ENCODE measurements at places on chromosomes 5 and 9.

DNA sequence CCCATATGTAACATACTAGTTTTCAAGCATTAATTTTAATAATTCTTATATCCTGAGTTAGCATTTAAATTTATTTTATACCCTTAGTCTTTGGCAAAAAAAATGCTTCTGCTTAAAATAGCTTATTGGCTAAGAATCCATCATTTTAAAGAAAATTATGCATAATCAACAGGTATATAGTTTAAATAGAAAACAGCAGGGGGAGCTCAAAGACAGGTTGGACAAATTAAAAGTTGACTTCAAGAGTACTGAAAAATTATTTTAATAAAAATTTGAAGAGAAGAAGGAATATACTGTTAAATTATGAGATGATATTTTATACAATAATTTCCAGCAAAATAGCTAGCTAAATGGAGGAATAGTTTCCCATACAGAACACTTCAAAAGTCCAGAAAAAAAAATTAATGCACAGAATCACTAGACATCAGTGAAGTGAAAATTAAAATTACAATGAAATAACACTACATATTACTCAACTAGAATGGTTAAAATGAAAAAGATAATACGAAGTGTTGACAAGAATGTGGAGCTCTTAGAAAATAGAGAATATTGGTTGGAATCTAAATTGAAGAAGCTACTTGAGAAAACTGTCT lies 387.1 kb downstream of the PDE4D start:
- no peaks in the 10 kb centered on the region for H3K4me1 ChIP-seq
- no peak overlapping the region for H3K4me3 ChIP-seq
- H3K27ac ChIP-seq: no peak overlapping the region

DNA sequence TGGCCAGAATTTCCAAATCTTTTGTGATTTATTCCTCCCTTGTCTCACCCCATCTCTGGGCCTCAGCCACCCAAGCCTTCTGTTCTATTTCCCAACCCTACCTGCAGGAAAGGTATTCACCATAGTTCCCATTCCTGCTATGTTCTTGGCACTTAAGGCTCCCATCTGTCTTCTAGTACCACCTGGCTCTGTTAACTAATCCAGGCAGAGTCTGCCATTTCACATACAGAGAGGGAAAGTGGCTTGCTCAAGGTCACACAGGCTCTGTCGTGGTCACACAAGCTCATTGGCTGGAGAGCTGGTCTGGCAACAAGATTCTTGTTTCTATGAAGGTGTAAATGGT lies 35.2 kb downstream of the COL27A1 start:
- peaks cover 50% of the 10 kb centered on the region for H3K36me3 ChIP-seq
- H3K27ac ChIP-seq: no peak overlapping the region
- DNase-seq: no peak
- no peak overlapping the region for H3K4me3 ChIP-seq

DNA sequence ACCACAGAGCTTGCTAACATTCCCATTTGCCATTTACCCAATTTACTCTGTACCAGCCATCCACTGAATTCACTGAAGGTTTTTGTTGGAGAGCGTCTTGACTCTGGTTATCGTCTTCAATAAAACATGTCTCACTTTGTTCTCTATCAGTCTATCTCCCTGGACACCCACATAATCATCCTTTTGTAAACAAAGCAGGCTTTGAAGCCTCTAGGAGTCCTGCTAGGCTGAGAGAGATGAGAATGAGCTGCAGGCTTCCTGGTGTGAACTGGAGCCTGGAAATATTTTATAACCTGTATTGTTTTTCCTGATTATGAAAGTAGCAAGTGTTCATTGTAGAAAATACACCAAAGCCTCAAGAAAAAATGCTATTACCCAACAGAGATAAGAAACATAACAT lies 140.6 kb upstream of the ZNF366 start:
- no peak for DNase-seq
- H3K36me3 ChIP-seq: no peaks in the 10 kb centered on the region

GRCh38 chr5:67538855-67539506 lies 342.4 kb upstream of the CD180 start:
- no peak overlapping the region for H3K27ac ChIP-seq
- no peaks in the 10 kb centered on the region for H3K36me3 ChIP-seq
- H3K27me3 ChIP-seq: no peaks in the 10 kb centered on the region
- no peak overlapping the region for H3K4me3 ChIP-seq
- DNase-seq: no peak

DNA sequence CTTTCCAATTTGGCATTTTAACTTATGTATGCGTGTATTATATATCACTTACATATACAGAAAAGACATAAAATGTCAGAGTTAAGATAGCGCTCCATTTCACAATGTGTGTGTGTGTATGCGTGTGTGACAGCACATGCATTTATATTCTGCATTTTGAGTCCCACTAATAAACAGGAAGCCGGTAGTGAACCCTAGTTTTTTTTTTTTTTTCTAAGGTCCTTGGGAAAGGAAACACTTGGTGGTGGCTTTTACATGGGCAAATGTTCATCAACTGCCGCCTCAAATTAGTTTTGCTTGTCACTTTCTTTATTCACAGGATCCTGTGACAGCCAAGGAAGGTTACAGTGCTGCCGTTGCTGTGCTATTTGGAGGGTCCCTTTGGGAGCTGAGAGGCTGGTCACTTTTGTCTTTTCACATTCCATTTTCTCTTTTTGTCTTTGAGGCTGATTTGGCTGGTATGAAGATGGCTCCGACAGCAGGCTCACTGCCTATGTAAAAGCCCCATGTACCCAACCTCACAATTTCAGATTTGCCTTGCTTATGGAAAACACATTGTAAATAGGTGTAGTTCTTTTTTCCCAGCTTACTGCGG lies 298.9 kb downstream of the CSNK1G3 start:
- H3K27ac ChIP-seq: no peak overlapping the region
- H3K4me3 ChIP-seq: no peak overlapping the region
- H3K36me3 ChIP-seq: no peaks in the 10 kb centered on the region
- no peak for DNase-seq

- H3K27ac ChIP-seq: no peak overlapping the region
- no peak overlapping the region for H3K4me3 ChIP-seq
- DNase-seq: peak; percentile 43
- no peaks in the 10 kb centered on the region for H3K36me3 ChIP-seq
- no peaks in the 10 kb centered on the region for H3K27me3 ChIP-seq
- H3K4me1 ChIP-seq: no peaks in the 10 kb centered on the region
Observed at GRCh38 chr5:148020257-148020988, 43.4 kb upstream of the SPINK5 start.

GRCh38 chr9:84145780-84146179 lies 165.2 kb downstream of the RMI1 start:
- H3K27me3 ChIP-seq: no peaks in the 10 kb centered on the region
- no peaks in the 10 kb centered on the region for H3K4me1 ChIP-seq
- no peaks in the 10 kb centered on the region for H3K36me3 ChIP-seq
- no peak overlapping the region for H3K4me3 ChIP-seq
- H3K27ac ChIP-seq: no peak overlapping the region

- H3K4me3 ChIP-seq: no peak overlapping the region
- H3K4me1 ChIP-seq: peaks cover 20% of the 10 kb centered on the region
- H3K27ac ChIP-seq: no peak overlapping the region
Observed at GRCh38 chr5:73302797-73303147, 129.8 kb downstream of the TMEM174 start.

GRCh38 chr5:5617024-5617423 lies 194.5 kb downstream of the ICE1 start:
- H3K4me3 ChIP-seq: no peak overlapping the region
- H3K27ac ChIP-seq: no peak overlapping the region
- no peaks in the 10 kb centered on the region for H3K36me3 ChIP-seq
- H3K27me3 ChIP-seq: no peaks in the 10 kb centered on the region
- H3K4me1 ChIP-seq: no peaks in the 10 kb centered on the region

DNA sequence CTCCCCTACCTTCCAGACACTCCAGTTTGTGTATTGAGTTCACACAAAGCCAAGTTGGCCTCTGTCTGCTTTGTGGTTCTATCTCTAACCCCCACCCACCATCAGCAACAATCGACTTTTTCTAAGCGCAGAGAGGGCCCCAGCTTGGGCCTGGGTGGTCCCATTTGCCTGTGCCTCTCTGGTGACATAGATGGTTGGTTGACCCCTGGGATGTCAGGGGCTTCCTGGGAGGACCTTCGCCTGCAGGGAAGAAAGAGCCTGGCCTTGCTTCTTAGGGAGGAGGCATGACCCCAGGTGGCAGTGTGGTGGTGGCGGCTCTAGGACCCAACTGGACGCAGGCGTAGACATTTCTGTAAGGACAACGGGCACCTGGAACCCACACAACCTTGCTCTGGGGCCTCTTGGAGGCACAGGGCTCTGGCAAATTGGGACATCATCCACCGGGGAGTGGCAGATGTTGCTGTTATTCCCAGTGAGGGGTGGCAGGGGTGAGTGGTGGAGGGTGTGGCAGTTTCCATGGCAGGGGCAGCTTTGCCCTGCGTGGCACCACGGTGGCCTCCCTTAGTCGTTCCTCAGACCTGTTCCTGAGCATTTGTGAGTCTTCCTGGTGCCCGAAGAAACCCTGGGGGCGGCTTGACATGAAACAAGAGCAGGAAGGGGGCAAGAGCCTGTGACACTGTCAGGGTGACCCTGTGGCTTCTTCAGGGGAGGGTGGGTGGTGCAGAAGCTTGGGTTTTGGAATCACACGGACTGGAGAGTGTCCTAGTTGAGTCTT lies 171.0 kb upstream of the IER5L start:
- no peak for DNase-seq
- peaks cover 12% of the 10 kb centered on the region for H3K4me1 ChIP-seq
- H3K4me3 ChIP-seq: no peak overlapping the region
- H3K36me3 ChIP-seq: no peaks in the 10 kb centered on the region
- no peaks in the 10 kb centered on the region for H3K27me3 ChIP-seq
- no peak overlapping the region for H3K27ac ChIP-seq

GRCh38 chr5:8751971-8752370 lies 793.9 kb downstream of the SEMA5A start:
- no peak overlapping the region for H3K4me3 ChIP-seq
- H3K36me3 ChIP-seq: no peaks in the 10 kb centered on the region
- no peaks in the 10 kb centered on the region for H3K27me3 ChIP-seq
- no peak for DNase-seq
- H3K4me1 ChIP-seq: no peaks in the 10 kb centered on the region
- H3K27ac ChIP-seq: no peak overlapping the region

- H3K27me3 ChIP-seq: no peaks in the 10 kb centered on the region
- no peaks in the 10 kb centered on the region for H3K4me1 ChIP-seq
- H3K27ac ChIP-seq: no peak overlapping the region
- DNase-seq: no peak
- H3K4me3 ChIP-seq: no peak overlapping the region
Observed at GRCh38 chr9:4375424-4376200, 75.7 kb upstream of the GLIS3 start.

DNA sequence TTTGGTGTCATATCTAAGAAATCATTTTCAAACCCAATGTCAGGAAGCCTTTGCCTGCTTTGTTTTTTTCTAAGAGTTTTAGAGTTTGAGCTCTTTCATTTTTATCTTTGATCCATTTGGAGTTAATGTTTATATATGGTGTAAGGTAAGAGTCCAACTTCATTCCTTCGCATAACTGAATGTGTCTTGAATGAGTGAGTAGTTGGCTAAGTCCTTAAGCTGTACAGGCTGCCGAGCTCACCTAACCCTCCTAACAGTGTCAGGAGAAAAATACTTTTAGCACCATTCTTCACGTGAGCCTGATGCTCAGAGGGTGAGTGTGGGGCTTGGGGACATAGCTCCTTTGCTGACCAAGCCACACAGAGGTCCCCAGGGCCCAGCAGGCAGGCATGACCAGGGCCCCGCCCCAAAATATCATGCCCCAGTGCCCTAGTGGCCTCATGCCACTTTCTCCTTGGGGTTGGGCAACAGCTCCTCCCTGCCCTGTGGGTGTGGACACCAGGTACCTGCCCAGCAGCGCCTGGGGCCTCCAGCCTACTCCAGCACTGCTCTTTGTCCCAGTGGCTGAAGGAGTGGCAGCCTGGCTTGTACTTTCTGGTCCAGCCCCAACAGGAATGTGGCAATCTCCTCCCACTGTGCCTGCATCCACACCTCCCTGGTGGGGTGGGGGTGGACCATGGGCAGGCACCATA lies 17.2 kb downstream of the PPARGC1B start:
- H3K27me3 ChIP-seq: no peaks in the 10 kb centered on the region
- peak; percentile 57 for DNase-seq
- no peaks in the 10 kb centered on the region for H3K36me3 ChIP-seq
- peaks cover 6% of the 10 kb centered on the region for H3K4me1 ChIP-seq
- peak overlapping the region; percentile 45 for H3K4me3 ChIP-seq

DNA sequence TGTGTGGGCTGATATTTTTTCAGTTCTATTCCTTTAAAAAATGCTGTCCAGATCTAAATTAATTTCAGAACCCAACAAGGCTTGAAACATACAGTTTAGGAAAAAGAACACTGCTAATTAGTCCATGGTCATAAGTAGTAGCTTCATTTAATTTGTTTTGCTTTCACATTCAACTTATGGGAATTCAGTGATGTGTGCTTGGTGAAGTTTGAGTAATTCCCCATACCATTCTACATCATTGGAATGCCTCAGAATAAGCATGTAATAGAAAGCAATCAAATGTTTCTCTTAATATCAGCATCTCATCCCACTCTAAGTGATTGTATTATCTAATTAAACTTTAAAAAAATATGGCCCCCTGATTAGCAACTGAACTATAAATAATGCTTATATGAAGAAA lies 2.7 kb downstream of the CNTLN start:
- DNase-seq: no peak
- no peak overlapping the region for H3K27ac ChIP-seq
- H3K4me3 ChIP-seq: no peak overlapping the region
- no peaks in the 10 kb centered on the region for H3K27me3 ChIP-seq
- H3K4me1 ChIP-seq: no peaks in the 10 kb centered on the region
- no peaks in the 10 kb centered on the region for H3K36me3 ChIP-seq

DNA sequence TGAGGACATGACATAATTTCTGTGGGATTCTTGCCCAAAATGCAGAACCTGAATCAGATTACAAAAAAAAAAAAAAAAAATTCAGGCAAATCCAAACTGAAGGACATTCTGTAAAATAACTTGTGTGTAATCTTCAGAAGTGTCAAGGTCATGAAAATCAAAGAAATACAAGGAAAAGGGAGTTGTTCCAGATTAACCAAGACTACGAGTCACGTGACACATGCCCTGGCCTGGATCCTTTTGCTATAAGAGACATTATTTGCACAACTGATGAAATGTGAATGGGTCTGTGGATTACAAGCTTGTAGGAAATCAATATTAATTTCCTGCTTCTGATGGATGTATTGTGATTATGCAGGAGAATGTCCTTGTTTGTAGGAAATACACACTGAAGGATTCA lies 216.8 kb upstream of the NFIL3 start:
- H3K4me1 ChIP-seq: peaks cover 8% of the 10 kb centered on the region
- no peaks in the 10 kb centered on the region for H3K27me3 ChIP-seq
- no peak overlapping the region for H3K4me3 ChIP-seq
- no peaks in the 10 kb centered on the region for H3K36me3 ChIP-seq

DNA sequence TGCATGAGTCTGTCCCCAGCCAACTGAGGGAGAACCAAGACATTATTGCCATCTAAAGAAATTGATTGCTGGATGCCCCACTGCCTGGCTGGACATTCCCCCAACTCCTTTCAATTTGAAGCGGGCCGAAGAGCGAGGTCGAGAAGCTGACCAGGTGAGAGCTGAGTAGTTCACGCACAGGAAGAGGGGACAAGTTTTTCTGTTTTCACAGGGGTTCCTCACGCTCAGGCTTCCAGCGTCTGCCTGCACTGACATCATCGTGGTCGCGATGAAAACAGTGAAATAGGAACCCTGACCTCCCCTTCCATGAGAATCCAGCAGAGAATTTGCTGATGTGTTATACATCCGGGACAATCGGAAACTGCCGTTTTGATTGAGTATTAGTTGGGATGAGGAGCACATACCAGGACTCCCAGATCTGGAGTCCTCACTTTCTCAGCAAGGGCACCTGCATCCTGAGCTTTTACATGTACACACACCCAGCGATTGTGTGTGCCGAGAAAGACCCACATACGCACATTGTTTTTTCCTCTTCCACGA lies 3.1 kb upstream of the DMRT3 start:
- peaks cover 28% of the 10 kb centered on the region for H3K4me1 ChIP-seq
- H3K4me3 ChIP-seq: no peak overlapping the region
- H3K27ac ChIP-seq: no peak overlapping the region
- H3K27me3 ChIP-seq: peaks cover 90% of the 10 kb centered on the region

- no peak overlapping the region for H3K4me3 ChIP-seq
- no peaks in the 10 kb centered on the region for H3K4me1 ChIP-seq
Observed at GRCh38 chr9:37447111-37447510, 18.1 kb downstream of the ZBTB5 start.
